ENCODE measurements at places on chromosomes 2 and 18.
A peak's percentile ranks its signal among the peaks of the same experiment; 100 is the strongest.

- no peaks in the 10 kb centered on the region for H3K27me3 ChIP-seq
- no peaks in the 10 kb centered on the region for H3K4me1 ChIP-seq
- H3K27ac ChIP-seq = no peak overlapping the region
- peaks cover 91% of the 10 kb centered on the region for H3K36me3 ChIP-seq
- H3K4me3 ChIP-seq = no peak overlapping the region
Measured at GRCh38 chr2:190999058-190999457, 14.9 kb downstream of the STAT1 start.

- H3K36me3 ChIP-seq = no peaks in the 10 kb centered on the region
- no peak for DNase-seq
- H3K27ac ChIP-seq = no peak overlapping the region
Measured at GRCh38 chr2:134501476-134502091, 217.2 kb downstream of the TMEM163 start.

DNA sequence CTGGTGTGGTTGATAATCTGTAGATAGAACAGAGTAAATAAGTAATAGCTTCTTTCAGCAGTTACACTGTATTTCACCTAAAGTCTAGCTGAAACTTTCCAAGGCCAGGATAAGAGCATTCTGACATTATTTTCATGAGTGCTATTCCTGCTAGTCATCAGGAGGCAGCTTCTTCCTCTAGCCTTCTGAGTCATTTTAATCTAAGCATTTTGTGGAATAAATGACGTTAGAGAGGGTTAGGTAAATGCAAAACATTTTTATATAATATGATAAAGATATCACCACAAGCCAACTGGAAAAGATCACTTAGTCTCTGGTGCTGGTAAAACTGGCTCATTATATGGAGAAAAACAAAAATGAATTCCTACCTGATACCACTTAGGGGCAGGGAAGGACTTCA, 138.5 kb downstream of the MEP1B start:
- no peaks in the 10 kb centered on the region for H3K36me3 ChIP-seq
- no peak for DNase-seq
- H3K27ac ChIP-seq = no peak overlapping the region

DNA sequence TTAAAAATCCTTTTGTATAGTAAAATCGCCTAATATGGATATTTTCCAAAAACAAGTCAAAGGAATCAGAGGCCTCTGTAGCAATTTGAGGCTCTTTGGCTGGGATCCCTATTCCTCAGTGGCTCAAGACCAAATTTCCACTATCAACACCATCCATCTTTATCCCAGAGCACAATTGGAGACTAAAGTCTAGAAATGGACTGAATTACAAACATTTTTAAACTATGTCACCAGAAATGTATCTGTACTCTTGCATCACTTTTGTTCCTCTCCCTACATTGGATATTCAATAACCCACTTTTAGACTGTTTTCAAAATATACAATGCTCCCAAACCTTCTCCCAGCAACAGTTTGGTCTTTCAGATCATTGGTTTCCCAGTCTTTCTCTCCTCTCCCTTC, 140.4 kb upstream of the KLHL29 start:
- no peak overlapping the region for H3K4me3 ChIP-seq
- no peak overlapping the region for H3K27ac ChIP-seq
- no peaks in the 10 kb centered on the region for H3K36me3 ChIP-seq
- H3K4me1 ChIP-seq = peaks cover 13% of the 10 kb centered on the region

GRCh38 chr2:974054-974453, 23.4 kb downstream of the SNTG2 start:
- H3K27ac ChIP-seq = no peak overlapping the region
- H3K4me1 ChIP-seq = no peaks in the 10 kb centered on the region
- no peak overlapping the region for H3K4me3 ChIP-seq
- H3K27me3 ChIP-seq = peaks cover 6% of the 10 kb centered on the region

DNA sequence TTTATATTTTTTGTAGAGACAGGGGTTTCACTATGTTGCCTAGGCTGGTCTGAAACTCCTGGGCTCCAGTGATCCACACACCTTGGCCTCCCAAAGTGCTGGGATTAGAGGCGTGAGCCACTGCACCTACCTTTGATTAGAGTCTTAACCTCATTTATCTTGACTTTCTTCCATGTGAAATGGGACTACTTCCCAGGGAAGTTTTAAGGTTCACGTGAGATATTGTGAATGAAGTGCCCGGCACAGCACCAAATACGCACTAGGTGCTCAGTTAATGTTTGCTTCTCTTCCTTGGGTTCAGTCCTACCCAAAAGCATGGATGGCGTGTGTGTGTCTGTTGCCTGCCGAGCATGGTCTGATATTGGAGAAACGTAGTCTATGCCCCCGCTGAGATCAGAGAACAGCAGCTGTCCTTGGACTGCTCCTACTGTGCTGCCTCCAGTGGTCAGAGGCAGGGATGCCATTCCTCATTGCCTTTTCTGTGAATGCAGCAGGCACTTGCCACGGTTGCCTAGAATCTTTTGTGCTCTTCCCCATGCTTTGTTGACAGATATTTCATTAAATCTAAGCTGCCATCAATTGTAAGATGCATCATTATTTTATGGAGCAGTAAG, 12.3 kb upstream of the TFCP2L1 start:
- no peaks in the 10 kb centered on the region for H3K36me3 ChIP-seq
- DNase-seq = no peak
- no peaks in the 10 kb centered on the region for H3K27me3 ChIP-seq
- H3K27ac ChIP-seq = no peak overlapping the region

DNA sequence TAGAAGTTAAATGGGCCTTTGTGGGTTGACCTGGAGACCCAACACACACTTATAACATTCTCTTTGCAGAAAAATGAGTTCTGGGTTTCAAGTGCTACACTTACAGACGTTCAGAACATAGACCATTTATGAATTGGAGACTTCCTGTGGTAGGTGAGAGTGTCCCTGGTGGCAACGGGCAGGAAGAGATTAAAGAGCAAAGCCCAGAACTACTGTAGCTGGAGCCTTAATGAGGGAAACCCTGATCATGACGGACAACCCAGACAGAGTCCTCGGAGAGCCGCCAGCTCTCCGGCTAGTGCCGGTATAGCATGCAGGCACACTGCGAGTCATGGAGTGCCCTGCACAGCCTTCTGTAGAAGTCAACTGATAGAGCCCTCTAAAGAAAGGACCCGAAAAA, 44.5 kb upstream of the RMDN2 start:
- no peaks in the 10 kb centered on the region for H3K4me1 ChIP-seq
- H3K27me3 ChIP-seq = no peaks in the 10 kb centered on the region
- H3K27ac ChIP-seq = no peak overlapping the region
- DNase-seq = no peak

DNA sequence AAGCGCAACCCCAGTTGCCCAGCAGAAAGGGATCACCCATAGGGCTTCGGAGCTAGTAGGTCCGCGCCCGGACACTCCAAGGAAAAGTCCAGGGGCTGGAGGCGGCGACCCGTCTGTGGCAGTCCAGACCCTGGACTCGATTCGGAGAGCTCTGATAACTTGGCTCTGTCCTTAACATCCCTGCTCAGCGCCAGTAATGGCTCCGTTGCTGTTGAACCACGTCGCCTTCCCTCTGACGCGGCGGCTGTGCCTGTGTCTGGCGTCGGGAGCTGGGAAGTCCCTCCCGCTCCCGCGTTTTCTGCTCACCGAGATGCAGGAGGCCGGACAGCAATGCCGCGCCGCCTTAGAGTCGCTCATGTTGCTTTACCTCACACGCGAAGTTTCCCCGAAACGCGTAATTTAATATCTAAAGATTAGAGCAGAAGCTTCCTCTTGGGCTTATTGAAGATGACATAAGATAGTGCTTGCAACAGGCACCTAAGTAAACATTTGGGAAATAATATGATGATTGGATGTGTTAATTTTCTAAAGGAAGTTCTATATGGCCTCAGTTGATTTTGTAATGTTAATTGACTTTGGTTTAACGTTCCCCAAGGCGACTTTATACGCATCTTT, 1.3 kb upstream of the ZBTB14 start:
- H3K27ac ChIP-seq = peak overlapping the region; percentile 95
- no peaks in the 10 kb centered on the region for H3K27me3 ChIP-seq
- DNase-seq = peak; percentile 91

DNA sequence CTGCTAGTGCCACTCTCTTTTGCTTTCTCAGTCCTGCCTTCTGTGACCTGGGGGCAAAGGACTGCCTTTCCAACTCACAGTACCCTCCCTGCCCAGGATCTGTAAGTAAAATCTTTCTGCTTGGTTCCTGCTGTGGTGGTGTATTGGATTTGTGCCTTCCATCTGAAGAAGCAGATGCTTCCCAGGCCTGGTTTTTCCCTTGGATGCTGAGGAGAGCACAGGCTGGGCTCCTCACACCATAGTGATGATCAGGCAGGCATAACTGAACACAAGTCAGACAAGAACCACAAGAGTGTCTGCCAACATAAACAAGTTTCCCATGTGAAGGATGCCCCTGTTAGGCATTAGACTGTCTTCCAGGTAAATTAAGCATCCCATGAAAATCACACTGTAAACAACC, 121.3 kb upstream of the NRXN1 start:
- no peaks in the 10 kb centered on the region for H3K4me1 ChIP-seq
- H3K27ac ChIP-seq = no peak overlapping the region
- H3K36me3 ChIP-seq = no peaks in the 10 kb centered on the region
- H3K27me3 ChIP-seq = no peaks in the 10 kb centered on the region
- no peak for DNase-seq

DNA sequence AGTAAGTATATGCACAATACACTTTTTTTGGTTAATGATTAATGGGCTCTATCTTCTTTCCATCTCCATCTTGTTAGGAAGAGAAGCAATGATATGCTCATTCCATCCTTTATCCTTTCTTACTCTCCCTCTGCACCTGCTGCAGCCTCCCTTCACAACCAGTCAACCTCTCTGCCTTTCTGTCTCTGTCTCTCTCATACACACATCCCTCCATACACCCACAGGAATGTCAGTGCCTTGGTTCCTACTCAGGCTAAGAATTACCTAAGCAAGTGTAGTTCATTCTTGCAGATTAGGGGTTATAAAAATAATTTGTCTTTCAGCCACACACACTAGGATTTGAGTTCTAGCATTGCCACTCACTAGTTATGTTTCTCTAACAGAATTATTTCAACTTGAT, 45.6 kb downstream of the MAP2 start:
- H3K36me3 ChIP-seq = no peaks in the 10 kb centered on the region
- H3K4me3 ChIP-seq = no peak overlapping the region
- H3K27me3 ChIP-seq = no peaks in the 10 kb centered on the region
- DNase-seq = no peak
- H3K27ac ChIP-seq = no peak overlapping the region

GRCh38 chr2:146917431-146918042, 927.3 kb upstream of the ACVR2A start:
- no peak overlapping the region for H3K27ac ChIP-seq
- no peak overlapping the region for H3K4me3 ChIP-seq
- DNase-seq = no peak
- no peaks in the 10 kb centered on the region for H3K36me3 ChIP-seq
- H3K4me1 ChIP-seq = no peaks in the 10 kb centered on the region
- no peaks in the 10 kb centered on the region for H3K27me3 ChIP-seq

- no peak for DNase-seq
- no peaks in the 10 kb centered on the region for H3K4me1 ChIP-seq
- H3K27ac ChIP-seq = no peak overlapping the region
- no peaks in the 10 kb centered on the region for H3K36me3 ChIP-seq
- H3K27me3 ChIP-seq = no peaks in the 10 kb centered on the region
Measured at GRCh38 chr2:59694176-59694575, 859.3 kb downstream of the BCL11A start.

DNA sequence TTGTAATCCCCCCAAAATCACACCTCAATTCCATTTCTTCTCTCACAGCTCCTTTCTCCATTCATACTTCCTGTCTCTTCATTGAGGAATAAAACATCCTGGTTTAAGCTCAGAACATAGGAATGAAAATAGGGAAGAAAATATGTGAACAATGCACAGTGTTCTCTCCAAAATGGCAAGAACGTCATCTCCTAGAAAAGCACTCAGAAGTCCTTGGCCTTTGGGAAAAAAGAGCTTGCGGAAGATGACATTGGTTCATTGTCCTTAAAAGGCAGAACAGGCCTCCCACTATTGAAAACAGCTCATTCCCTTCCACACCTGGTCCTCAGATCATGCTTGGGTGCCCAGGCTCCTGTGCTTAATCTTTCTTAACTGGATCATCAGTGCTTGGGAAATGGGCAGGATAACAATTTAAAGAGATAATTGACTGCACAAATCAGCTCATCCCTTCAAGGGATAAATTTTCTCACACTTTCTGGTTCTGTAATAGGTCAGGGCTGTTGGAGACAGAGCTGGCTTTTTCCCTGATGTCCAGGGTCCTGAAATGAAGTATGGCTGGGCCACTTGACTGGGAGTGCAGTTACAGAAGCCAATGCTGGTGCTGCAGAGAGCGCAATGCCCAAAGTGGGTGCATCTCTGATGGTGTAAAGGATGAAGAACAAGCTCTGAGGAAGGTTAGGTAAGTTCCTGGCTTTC, 69.2 kb downstream of the MARCHF4 start:
- H3K4me1 ChIP-seq = no peaks in the 10 kb centered on the region
- H3K27ac ChIP-seq = no peak overlapping the region
- no peaks in the 10 kb centered on the region for H3K27me3 ChIP-seq
- H3K36me3 ChIP-seq = no peaks in the 10 kb centered on the region

DNA sequence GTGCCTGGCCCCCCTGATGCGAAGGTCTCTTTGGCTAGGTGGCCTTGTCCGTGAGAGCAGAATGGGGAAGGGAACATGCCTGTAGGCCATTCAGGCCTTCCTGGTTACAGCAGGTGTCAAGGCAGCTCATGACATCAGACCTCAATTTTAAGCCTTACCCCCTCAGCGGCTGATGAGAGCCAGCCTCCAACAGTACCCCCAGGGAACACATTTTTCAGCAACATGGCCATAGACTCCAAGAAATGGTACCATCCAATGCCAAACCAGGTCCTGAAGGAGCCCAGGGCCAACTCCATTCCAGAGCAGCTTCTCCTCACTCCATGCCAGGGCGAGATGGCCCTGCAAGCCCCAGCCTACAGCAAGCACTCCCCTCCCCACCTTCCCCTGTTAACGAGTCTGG, 199.2 kb downstream of the SMAD2 start:
- H3K27ac ChIP-seq = no peak overlapping the region
- no peak overlapping the region for H3K4me3 ChIP-seq
- H3K36me3 ChIP-seq = no peaks in the 10 kb centered on the region
- H3K27me3 ChIP-seq = peaks cover 32% of the 10 kb centered on the region
- DNase-seq = no peak
- no peaks in the 10 kb centered on the region for H3K4me1 ChIP-seq

GRCh38 chr2:108212671-108213070, 27.1 kb upstream of the SULT1C3 start:
- DNase-seq = no peak
- H3K36me3 ChIP-seq = no peaks in the 10 kb centered on the region
- H3K27me3 ChIP-seq = no peaks in the 10 kb centered on the region
- no peak overlapping the region for H3K27ac ChIP-seq
- H3K4me3 ChIP-seq = no peak overlapping the region
- H3K4me1 ChIP-seq = peaks cover 3% of the 10 kb centered on the region

Data from tibial artery (tissue), 4 donors.